Spleen (tissue), 13 donors: ENCODE measurements at places on chromosomes 5 and 9. TPM values are rescaled to one million over a fixed set of nuclear protein-coding genes. Genes with fewer than 3 reads are reported as not detected.

DNA sequence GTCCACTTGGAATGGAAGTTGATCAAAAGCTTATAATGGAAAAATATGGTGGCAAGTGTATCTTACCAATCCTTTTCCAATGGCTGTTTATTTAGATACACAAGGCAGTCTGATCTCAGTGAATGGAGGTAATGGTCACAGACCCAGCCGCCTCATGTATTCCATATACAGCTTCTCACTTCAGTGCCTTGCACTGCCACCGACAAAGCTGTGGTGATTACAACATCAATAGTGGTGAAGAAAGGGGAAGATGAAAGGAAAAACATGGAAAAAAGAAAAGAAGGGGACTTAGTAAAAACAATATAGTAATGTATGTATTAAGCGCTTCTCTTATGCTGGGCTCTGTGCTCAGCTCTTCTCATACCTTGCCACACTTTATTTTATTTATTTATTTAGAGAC, 297.3 kb upstream of the RASA1 start:
- DNase-seq = no peak

DNA sequence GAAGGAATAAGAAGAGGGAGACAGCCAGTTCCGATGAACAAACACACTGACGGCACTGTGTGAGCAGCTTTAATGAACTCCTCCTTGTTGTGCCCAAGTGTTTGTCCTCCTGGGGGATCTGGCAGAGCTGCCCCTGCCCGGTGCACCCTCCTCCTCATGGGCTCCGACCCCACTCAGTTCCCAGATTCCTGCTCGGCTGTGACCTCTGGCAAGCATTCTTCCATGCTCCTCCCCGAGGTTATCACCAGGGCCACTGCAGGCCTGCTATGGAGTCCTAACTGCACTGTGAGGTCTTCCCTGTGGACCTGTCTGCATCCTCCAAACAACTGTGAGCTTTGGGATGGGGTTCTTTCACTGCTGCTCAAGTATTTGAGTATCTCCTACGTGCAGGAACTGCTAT, 142.2 kb downstream of the DCP2 start:
- DNase-seq = no peak

DNA sequence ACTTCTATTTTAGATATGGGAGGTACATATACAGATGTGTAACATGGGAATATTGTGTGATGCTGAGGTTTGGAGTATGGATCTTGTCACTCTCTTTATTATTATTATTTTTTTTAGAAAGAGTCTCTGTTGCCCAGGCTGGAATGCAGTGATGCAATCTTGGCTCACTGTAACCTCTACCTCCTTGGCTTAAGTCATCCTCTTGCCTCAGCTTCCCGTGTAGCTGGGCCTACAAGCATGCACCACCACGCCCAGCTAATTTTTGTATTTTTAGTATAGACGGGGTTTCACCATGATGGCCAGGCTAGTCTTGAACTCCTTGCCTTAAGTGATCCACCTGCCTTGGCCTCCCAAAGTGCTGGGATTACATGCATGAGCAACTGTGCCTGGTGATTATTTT, 138.4 kb upstream of the SLC28A3 start:
- DNase-seq = no peak

Gene IL31RA
- total RNA-seq = not detected

Gene DMRTA1
- total RNA-seq = 0.41 TPM

GRCh38 chr9:14831661-14832060, 78.6 kb downstream of the FREM1 start:
- DNase-seq = no peak
